Smooth muscle cell of the brain vasculature (primary cell): ENCODE measurements at places on chromosomes 11 and 22.

DNA sequence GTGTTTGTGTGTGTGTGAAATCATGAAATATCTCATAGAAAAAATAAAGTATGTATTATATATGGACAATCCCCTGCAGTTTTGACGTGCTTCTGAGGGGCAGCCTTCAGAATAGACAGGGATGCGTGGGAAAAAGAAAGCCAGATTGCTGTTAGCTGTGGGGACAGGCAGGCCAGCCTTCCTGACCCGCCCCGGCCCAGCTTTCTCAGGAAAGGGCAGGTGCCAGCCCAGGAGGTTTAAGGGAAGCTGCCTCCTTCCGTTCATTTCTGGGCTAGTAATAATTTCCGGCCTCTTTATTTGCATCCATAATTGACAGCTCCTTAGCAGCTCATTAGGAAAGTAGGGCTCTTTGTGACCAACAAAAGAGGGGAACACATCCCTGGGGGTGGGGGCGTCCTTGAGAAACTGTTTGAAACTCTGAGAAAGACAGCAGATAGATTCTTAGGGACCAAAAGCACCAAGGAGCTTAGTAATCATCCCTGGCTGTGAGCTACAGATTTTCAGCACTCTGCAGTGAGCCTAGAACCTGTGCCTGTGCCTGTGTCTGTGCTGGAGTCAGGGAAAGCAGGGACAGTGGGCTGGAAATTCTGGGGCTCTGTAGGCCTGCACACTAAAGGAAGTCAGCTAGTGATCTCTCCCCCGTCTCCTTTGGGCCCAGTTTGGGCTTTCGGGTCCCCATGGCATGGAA lies 632.9 kb upstream of the CADM1 start:
- DNase-seq, result no peak

DNA sequence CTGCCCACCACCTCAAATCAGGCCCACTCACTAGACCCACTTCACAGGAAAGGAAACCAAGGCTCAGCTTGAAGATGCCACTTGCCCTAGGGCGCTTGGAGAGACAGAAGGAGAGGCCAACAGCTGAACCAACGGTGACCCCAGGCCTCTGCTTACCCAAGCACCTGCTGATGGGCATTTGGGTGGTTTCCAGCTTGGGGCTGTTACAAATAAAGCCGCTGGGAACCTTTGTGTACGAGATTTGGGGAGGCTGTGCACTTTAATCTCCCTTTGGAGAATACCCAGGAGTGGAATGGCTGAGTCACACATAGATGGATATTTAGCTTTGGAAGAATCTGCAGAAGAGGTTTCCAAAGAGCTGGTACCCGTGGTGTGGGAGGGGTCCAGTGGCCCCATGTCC lies 50.9 kb upstream of the LINC01488 start:
- DNase-seq, result no peak

- DNase-seq, result peak; percentile 37
Observed at GRCh38 chr22:42399315-42400271, 32.6 kb downstream of the NFAM1 start.

DNA sequence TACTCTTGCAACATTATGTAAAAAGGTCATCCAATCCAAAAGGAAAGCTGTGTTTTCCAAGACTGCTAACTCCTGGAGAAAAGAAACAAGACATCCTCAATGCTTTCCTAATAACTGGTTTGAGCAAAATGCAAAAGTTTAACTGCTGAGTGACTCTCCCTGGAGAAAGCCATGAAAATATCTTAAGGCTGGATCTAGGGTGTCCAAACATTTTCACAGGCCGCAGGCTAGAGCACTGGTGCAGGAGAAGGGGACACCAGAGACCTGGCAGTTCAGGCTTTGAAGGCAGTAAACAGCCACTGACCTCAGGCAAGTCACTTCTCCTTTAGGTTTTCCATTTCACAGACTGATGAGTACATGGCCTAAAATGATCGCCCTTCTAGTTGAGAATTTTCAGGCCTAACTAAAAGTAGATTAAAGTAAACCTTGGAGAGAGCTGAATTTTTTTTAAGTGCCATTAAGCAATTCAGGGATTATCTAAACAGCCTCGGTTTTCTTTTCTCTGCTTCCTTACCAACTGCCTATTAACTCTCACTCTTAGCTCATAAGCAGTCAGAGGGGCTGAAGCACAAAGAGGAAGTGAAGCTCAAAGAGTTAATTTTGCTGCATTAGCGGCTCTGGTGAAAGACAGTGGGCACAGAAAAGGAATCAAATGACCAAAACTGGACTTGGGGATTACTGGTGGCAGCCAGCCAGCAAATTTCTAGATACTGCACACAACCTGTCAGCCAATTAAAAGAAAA lies 2.3 kb downstream of the CHKA start:
- DNase-seq, result no peak

DNA sequence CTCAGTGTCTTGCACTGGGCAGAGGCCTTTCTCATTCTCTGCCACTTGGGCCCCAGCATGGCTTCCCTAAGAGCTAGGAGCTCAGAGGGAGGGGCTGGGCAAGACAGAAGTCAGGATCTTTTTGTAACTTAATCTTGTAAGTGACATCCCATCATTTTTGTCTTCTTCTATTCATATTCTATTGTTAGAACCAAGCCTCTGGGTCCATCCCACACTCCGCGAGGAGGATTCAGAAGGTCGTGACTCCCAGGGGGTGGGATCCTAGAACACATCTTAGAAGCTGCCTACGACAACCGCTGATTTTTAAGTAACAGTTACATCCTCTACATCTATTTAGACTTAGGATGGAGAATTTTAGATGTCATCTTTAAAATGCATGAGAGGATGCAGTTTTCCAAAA lies 1.5 kb upstream of the IL17RA start:
- DNase-seq, result no peak

- DNase-seq, result no peak
Observed at GRCh38 chr11:11577932-11578911, 43.6 kb downstream of the GALNT18 start.

GRCh38 chr11:126391970-126392632 lies 36.6 kb downstream of the ST3GAL4 start:
- DNase-seq, result no peak

- peak; percentile 47 for DNase-seq
Observed at GRCh38 chr11:117843666-117844484, 19.3 kb upstream of the FXYD2 start.

DNA sequence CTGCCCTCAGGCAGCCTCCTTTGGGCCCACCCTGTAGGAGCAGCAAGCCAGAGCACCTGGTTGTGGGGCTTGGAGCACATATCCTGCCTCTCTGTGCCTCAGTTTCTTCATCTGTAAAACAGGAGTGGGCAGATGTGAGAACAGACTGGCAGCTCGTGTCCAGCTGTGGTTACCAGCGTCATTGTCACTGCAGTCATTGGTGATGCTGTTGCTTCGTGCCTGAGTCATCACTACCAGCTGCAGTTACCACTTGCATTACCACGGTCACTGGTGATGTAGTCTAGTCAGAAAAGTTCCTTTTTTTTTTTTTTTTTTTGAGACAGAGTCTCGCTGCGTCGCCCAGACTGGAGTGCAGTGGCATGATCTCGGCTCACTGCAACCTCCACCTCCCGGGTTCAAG lies 20.4 kb downstream of the RSPH14 start:
- no peak for DNase-seq

GRCh38 chr11:90329043-90329442 lies 106.2 kb upstream of the CHORDC1 start:
- no peak for DNase-seq

DNA sequence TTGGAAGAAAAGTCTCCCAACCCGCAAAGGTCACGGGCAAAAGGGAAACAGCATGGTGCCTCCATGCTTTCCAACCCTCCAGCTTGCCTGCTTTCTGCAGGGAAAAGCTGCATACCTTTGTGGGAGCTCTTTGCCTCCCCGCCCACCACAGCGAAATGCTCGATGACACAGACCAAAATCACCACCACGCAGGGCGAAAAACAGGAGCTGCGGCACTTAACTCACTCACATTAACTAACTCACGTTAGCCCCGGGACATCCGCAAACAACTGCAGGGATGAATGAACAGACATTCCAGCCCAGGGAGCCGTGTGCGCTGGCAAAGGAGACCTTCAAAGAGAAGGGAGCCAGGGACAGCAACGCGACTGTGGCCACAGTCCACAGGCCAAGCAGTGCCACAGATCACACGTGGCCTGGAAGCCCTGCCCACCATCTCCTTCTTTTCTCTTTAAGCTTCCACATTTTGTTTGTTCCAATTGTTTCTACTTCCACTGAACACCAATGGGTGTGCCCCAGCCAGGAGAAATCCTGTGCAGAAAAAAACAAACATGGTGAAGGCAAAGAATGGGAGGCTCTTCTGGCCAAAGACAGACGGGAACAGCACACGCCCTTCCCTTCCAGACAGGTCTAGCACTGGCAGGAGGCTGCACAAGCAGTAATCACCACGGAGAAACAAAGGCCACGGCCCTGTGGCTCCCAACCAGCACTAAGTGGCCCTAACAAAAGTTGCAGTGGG lies 39.3 kb downstream of the DUSP8 start:
- DNase-seq, result no peak

DNA sequence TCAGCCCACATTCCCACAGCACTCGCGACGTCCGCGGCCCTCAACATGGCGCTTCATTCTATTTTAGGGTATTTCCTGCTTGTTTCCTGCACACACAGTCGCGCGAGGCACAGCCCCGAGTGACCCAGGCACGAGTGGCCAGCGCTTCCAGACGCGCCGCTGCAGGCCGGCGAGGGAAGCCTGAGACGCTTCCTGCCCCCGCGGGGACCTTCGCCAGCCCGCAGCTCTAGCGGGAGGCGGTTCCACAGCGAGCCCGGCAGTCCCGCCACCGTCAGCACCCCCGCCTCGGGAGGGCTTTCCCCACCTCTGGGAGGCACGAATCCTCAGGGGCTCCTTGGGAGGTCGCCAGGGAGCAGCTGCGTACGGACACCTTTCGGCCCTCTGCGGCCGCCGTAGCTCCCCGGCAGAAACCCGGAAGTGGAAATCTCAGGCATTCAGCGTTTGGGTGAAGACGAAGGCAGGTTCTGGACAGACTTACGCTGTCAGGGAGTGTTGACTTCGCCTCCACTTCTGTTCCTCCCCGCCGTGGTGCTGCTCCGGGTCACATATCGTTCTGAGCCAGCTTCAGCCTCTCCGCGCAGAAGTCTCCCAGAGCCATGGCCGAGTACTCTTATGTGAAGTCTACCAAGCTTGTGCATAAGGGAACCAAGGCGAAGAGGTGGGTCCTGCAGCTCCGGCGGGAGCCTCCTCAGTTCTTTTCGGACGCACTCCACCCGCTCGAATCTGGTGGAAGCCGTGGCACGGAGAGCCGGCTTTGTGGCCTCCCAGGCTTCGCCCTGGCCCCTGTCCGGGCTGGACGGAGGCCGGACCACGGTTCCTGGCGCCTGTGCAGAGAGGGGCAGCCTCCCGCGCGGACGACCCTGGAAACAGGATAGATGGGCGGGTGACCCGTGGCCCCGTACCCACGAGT lies 2925.9 kb upstream of the OR11H1 start:
- DNase-seq, result no peak

- DNase-seq, result no peak
Observed at GRCh38 chr11:20676658-20677057, 7.3 kb downstream of the NELL1 start.

GRCh38 chr22:22248878-22249277 lies 4.3 kb downstream of the VPREB1 start:
- no peak for DNase-seq

DNA sequence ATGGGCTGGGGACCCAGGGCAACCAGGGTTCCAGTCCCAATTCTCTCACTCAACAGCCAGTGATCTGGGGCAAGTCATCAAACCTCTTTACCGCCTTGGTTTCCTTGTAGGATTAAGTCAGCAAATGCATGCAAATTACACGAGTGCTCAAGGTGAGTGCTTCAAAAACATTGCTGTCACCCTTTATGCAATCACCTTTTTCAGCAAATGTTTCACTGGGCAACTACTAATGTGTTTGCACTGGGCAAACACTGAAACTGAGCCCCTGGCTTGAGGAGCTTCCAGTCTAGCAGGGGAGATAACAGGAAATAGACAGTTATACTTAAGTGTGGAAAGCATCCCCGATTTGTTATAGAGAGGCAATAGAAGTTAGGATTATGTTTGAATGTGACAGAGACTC lies 37.7 kb upstream of the DMC1 start:
- no peak for DNase-seq

DNA sequence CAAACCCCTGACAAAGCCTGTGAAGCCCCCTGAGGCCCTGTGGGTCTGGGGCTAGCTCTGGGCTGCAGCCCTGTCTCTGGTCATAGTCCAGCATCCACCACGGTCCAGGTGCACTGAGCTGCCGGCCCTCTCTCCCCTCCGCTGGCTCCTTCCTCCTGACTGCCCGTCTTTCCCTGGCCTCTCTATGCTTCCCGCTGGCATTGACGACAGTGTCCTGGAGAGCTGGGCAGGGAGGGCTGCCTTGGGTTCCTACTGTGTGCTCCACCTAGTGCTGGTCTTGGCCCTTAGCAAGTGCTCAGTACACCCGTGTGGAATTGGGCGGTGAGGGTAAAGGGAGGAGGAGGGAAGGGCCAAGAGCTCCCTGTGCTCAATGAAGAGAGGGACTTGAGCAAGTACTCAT lies 868 bp upstream of the MYEOV start:
- no peak for DNase-seq

DNA sequence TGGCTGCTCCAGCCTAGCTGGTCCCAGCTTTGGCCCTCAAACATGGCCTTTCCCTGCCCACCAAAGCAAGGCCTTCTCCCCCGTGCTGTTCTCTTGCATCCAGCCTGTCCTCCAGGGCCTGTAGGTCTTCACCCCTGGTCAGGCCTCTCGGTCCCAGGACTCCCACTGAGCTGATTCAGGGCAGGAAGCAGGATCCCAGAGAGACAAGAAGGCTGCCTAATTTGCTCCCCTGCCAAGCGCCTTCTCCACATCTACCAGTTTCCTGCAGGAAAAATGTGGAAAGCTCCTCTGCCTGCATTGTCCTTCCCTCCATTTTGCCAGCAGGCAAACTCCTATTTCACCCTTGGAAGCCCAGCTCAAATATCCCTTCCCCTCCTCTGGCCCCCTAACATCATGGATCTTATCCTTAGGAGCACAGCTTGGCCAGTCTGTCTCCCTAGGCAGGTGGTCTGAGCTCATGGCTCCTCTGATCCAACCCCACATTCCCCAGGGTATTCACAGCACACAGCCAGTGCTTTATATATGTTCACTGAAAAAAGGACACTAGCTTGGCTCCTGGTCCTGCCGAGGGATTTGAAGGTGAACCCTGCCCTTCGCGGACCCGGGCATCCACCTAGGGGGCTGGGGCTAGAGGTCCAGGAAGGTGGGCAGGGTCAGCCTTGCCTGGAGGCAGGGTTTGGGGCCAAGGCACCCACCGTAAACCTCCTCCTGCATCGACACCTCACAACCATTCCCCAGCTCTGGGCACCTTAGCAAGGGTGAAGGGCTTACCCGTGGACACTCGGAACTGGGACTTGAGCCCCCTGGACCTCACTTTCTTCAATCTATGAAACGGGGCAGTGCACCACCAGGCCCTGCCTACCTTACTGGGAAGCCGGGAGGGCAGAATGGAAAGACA lies 968 bp downstream of the RHBDD3 start:
- no peak for DNase-seq

DNA sequence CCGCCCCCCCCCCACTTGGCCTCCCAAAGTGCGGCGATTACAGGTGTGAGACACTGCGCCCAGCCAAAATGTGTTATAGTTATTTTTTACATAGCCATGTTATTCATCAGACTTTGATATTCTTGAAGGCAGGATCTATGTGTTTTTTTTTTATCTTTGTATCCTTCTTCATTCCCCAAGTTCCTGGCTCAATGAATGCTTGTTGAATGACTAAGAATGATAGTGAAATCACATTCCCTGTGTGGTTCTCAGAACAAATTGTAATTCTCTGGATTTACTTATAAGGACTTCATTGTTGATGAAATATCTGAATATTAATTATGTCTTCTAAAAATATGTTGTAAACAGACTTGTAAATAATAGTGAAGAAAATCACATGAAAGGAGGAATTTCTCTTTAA lies 33.5 kb downstream of the MMP7 start:
- DNase-seq, result no peak

GRCh38 chr11:8056810-8057463 lies 24.1 kb upstream of the TUB start:
- no peak for DNase-seq

- DNase-seq, result no peak
Observed at GRCh38 chr11:57260937-57261783, 24.1 kb upstream of the APLNR start.
